ENCODE measurements at places on chromosomes 11 and 22.
A peak's percentile ranks its signal among the peaks of the same experiment; 100 is the strongest.

DNA sequence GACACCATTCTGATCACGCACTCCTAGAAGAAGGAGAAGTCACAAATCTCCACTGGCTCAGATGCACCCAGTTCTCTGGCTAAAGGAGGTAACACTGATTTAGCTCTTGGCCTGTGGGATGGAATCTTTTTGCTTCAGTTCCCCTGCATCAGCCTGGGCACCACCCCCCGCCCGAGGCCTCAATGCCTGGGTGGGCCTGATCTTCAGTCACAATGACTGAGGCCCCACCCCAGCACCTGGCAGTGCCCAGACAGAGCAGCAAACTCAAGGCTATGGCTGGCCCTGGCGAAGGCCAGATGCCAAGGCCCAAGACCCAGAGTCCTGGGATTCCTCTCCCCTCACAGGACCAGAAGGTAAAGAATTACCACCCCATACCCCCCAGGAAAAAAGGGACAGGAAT, 5.0 kb downstream of the CYB561A3 start:
- no peak for DNase-seq

DNA sequence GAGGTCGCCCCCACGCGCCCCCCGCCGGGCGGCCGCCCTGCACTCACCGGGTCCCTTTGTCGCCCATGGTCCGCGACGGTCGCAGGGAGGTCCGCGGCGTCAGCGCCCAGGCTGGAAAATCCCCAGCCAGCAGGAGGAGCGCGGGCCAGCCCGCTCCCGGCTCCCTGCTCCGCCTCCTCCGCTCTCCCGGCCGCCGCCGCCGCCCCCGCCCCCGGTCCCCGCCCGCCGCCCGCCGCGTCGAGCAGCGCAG, at the start of gene ARRB1:
TSS of gene ARRB1 (minus strand) at position 121 of the 250 bp plus-strand sequence. CDS start at position 67, 54 bp downstream.
- DNase-seq, result no peak

- DNase-seq, result no peak
Measured at GRCh38 chr22:42716649-42717127, 4.0 kb downstream of the A4GALT start.

GRCh38 chr11:47185305-47186075, 744 bp downstream of the PACSIN3 start:
- DNase-seq, result no peak

GRCh38 chr11:17229481-17230152, 21.8 kb upstream of the PIK3C2A start:
- DNase-seq, result no peak

DNA sequence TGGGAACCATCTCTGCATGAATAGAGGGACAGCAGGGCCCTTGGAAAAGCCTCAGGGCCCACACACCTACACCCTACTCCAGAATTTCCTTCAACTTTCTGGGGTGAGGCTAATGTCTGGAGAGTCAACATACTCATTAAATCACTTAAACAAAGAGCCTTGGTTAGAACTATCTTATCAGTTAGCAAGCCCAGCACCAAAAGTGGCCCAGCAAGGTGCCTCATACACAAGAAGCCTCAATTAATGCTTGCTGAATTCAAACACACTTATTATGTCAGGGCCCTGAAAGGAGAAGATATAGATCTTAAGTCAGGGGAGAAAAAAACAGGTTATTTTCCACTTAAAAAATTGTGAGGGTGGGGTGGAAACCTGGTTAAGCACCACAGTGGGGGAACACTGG, 61.4 kb downstream of the C11orf58 start:
- DNase-seq, result no peak

DNA sequence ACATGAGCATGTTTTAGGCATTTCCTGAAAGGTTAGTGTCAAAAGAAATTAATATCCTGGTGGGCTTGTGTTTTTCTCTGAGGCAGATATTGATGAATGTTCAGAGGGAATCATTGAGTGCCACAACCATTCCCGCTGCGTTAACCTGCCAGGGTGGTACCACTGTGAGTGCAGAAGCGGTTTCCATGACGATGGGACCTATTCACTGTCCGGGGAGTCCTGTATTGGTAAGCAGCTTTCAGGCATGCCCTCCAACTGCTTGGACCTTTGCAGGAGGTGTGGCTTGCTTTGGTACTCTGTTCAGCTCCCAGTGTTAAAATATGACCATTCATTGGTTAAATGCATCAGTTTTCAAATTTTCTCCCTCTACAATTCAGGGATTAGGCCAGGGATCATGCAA, 658.6 kb upstream of the ANO5 start:
- DNase-seq, result no peak

DNA sequence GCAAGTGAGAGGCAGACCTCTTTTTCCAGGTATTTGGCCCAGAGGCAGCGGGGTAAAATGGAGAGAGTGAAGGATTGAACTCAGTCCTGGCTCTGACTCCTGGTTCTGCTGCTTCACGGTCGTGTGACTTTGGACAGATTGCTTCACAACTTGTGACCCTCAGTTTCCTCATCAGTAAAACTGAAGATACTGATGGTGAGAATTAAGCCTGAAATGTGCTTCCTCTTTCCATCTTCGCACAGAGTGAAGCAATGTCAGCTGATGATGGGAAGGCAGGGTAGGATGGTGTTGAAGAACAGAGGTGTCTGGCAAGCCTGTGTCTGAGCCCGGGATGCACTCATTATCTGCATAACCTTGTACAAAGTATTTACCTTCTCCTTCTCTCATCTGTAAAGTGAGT, 59.0 kb downstream of the UBASH3B start:
- DNase-seq, result no peak

DNA sequence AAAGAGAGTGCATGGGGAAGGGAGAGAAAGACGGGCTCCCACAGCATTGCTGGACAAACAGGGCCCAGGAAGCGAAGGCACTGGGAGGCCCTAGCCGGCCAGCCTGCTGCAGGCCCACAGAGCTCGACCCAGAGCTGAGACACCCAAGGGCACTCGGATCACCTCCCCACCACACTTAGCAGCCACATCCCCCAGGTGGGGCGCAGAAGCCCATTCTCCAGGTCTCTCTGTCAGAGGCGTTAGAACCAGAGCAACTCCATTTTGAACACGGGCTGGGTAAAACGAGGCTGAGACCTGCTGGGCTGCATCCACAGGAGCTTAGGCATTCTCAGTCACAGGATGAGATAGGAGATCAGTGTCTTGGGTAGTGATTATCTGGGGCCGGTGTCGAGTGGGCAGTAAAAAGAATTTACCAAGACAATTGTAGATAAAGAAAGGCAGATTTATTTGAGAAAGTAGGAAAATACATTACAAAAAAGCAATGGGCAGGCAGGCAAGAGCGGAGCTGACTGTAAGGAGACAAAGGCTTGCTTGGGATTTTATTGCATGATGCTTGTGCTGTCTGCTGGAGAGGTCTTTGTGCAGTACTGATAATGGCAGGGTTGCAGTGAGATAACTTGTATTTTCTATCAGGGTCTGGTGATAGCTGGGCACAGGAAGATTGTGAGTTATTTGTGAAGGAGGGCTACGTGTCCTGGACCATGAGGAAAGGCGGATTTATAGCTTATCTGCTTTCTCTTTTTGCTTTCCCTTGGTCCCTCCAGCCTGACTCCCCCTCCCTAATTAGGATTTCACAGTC, 13.4 kb upstream of the CAPN5 start:
- no peak for DNase-seq

GRCh38 chr11:74702383-74703007, 28.7 kb downstream of the CHRDL2 start:
- DNase-seq, result peak; percentile 59

DNA sequence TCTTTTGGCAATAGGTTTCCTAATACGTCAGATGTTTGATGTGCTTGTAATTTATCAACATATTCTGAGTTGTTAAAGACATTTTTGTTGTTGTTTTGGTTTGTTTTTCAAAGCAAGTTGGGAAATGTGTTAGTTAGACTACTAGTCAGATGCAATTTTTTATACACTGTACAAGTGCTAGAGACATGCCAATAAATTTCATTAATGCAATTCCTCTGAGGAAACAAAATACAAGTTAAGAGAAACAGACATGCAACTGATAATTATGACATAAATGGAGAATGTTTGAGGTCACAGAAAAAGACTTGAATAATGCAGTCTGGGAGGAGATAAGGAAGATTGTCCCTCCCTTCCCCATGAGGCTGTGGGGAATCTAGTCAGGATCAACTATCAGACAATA, 5.9 kb downstream of the OR51T1 start:
- DNase-seq, result no peak

GRCh38 chr11:126604461-126604860, 249.0 kb downstream of the ST3GAL4 start:
- no peak for DNase-seq

DNA sequence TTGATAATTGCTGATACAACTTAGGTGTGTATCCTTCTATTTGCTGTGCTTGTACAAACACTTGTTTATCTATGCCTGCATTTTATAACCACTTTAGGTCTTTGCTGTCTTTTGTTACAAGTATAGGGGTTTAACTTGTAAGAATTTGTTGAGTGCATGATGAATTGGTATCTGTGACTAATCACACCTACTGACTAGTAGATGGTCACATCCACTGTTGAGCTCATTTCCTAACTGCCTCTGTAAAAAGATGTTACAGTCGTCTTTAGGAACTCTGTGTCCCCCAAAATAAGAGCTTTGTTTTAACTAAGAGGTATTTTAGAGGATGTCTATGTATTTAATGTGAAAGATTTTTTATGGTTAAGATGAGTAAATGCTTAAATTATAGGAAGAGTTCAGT, 60.5 kb downstream of the HIPK3 start:
- no peak for DNase-seq

DNA sequence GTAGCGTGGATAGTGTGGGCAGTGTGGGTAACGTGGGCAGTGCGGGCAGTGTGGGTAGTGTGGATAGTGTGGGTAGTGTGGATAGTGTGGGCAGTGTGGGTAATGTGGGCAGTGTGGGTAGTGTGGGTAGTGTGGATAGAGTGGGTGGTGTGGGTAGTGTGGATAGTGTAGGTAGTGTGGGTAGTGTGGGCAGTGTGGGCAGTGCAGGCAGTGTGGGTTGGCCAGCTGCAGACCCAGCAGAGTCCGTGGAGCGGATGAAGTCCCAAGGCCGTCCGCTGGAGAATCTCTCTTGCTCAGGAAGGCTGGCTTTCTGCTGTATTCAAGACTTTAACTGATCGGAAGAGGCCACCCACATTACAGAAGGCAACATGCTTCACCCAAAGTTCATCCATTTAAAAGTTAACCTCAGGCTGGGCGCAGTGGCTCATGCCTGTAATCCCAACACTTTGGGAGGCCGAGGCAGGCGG, 26.1 kb upstream of the KRTAP5-6 start:
- no peak for DNase-seq

DNA sequence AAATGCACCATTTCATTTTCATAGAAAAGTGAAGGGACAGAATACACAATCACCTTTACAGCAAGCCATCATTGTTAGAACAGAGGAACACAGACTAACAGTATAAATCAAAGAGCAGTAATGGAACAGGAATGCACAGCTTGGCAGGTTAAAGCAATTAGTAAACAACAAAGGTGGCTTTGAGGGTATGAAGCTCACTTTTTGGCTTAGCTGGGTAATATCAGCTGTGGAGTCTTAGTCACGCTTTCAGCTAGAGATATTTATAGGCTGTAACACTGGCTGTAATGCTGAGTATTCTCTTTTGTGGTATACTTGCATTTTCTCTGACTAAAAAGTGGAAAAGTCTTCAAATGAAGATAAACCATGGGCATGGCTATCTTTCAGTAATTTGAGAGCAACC, 1780.5 kb downstream of the LRRC4C start:
- no peak for DNase-seq

DNA sequence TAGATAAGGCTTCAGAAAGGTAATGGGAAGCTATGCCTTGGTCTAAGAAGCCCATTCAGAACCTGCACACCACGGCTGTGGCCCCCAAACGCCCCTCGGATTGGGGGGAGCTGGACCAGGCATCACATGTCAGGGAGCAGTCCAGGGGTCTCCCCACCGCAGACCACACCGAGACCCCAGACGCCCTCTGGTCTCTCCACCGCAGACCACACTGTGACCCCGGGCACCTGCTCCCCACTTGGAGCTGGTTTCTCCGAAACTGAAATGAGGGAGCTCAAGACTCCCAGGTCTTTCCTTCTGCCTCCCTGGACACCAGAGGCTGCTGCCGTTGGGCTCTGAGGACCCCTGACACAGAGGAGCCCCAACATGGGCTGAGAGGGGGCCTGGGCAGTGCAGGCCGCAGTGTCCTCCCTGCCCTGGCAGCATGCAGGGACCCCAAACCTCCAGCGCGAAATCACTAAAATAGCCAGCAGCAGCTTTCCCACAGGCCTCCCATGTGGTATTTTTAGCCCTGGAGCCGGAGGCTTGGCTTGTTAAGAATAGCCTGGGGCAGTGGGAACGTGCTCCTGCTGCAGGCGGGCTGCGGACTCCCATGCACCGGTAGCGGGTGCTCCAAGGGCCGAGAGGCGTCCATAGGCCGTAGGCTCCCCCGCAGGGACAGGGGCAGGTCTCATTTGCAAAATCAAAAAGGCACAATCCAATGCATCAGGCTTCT, 7.7 kb downstream of the LINC01488 start:
- DNase-seq, result no peak

- DNase-seq, result no peak
Measured at GRCh38 chr11:46307369-46307768, 29.9 kb downstream of the CREB3L1 start.

DNA sequence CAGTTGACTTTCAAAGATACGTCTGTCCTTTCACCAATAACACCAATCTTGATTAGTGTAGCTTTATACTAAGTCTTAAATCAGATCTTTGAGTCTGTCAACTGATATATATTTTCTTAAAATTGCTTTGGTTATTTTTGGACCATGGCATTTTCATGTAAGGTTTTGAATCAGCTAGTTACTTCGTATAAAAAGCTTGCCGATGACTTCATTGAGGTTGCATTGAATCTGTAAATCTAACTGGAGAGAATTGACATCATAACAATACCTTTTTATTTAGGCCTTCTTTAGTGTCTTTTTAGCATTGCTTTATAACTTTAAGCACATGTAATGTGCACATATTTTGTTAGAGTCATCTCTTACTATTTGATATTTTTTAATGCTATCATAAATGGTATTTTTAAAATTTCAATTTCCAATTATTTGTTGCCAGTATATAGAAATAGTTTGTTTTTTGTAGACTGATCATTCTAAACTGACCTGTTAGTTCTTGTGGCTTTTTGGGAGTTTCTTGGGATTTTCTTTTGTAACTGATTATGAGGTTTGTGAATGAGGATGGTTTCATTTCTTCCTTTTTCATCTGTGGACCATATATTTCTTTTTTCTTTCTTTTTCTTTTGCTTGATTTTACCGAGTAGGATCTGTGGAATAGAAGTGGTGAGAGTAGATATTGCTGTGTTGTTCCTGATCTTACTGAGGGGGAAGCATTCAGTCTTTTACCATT, 61.4 kb downstream of the DDX10 start:
- DNase-seq, result no peak

DNA sequence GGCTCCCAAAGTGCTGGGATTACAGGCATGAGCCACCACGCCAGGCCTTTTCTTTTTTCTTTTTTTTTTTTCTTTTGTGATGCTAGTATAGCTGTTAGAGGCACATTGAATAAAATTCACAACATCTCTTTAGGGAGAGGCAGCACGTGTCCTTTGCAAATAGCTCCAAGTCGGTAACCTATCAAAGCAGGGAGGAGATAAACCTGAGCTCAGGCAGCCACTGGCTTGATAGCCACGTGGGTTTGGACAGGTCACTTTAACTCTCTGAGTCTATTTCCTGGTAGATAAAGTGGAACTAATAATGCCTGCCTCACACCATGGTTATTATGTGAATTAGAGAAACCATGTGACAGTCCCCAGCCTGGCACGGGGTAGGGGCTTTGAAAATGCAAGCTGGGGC, 43.1 kb upstream of the ATXN10 start:
- DNase-seq, result no peak

- DNase-seq, result no peak
Measured at GRCh38 chr11:68324241-68324640, 11.8 kb downstream of the LRP5 start.
